ENCODE measurements at places on chromosomes 13 and 19.

GRCh38 chr13:53759016-53759415 lies 730.4 kb downstream of the OLFM4 start:
- DNase-seq: no peak

DNA sequence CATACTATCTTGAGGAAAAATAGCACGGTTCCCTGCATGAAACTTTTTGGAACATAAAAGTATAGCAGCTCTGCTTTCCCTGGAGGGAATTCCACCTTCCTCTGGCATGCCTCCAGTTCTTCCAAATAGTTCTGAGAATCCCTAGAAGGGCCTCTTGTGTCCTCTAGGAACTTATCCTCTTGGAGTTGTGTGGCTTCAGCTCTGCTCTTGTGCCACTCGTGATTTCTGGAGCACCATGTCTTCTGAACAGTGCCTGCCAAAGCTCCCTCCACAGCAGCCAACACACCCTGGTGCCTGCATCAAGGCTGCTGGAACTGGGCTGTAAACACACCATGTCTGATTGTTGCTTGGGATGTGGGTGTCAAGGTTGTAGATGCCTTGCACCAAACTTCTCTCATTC lies 65.7 kb upstream of the FLT1 start:
- no peak for DNase-seq

GRCh38 chr13:40648841-40649240 lies 17.6 kb downstream of the FOXO1 start:
- DNase-seq: no peak

DNA sequence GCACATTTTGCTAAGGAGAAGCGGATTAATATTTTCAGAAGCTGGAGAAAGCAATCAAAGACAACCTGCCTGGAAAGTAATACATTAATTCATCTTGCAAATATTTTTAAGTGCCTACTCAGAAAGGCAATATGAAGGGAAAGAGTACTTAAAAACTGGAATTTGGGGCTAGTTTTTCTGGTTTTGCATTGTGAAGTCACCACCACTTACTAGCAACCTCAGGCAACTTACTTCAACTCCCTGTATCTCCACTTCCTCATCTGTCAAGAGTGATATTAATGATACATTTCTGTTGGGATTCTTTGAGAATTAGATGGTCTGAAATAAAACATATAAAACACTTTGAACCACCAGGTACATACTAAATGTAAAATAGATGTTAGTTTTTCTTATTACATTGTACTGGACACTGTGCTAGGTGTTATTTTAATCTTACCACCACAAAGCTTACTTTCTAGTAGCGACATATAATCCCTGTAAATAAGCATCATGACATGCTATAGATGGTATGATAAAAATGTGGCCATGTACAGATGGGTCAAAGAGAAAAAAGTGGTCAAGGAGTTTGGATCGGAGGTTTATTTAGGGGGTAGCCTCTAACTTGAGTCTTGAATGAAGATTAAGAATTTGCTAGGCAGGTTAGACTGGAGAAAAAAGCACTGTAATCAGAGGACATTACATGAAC lies 101.2 kb downstream of the SPRY2 start:
- no peak for DNase-seq

GRCh38 chr13:43030548-43030947 lies 7.2 kb downstream of the DNAJC15 start:
- DNase-seq: no peak

- no peak for DNase-seq
Observed at GRCh38 chr19:48770266-48770665, 14.9 kb downstream of the FGF21 start.

GRCh38 chr19:12838182-12838885 lies at the start of gene MAST1:
Gene MAST1 (plus strand): TSS chr19:12838515. CDS start chr19:12838573, 58 bp downstream.
- DNase-seq: peak; percentile 49

DNA sequence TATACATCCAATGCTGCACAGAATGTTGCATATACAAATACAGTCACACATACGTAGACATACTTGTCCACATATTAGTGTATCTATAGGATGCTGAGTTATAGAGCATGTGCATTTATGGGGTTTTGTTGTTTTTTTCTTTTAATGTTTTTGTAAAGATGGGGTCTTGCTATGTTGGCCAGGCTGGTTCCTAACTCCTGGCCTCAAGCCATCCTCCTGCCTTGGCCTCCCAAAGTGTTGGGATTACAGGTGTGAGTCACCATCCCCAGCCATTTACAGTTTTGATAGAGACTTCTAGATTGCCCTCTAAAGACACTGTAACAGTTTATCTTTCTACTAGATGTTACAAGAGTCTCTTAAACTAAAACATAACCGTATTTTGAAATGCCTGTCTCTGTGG lies 14.3 kb downstream of the HNRNPUL1 start:
- DNase-seq: no peak

DNA sequence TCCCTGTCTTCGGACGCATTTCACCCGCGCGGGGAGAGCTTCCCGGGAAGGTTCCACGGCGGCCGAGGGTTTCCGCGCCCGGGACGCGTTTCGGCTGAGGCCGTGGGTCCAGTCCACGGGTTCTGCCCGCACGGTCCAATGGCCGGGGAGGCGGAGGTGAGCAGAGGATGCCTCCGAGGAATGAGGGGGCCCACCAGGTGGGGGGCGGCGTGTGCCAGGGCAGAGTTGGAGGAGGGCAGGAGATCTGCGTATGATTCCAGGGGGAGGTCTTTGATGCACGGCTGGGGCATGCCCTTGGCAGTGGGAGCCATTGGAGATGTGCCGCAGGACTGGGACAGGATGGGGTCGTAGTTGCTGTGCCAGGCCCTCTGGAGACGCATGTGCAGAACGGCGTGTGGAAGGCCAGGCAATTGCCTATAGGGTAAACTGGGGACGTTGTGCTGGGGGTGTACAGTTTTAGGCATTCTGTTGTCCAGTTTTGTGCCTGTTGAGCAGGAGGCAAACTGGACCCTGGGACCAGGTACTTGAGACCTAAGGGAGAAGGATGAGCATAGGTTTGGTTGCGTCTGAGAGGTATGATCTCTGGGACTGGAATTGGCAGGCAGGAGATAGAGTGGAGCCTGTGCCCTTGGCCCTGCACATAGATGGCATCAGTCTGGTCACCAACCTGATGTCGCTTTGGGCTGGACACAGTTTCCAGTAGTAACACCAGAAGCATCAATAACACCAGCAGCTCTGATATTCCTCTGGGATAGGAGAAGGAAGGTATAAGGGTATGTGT lies 751 bp downstream of the ZNF584 start:
- DNase-seq: no peak

- DNase-seq: no peak
Observed at GRCh38 chr13:31053091-31053490, 108.6 kb downstream of the HSPH1 start.

DNA sequence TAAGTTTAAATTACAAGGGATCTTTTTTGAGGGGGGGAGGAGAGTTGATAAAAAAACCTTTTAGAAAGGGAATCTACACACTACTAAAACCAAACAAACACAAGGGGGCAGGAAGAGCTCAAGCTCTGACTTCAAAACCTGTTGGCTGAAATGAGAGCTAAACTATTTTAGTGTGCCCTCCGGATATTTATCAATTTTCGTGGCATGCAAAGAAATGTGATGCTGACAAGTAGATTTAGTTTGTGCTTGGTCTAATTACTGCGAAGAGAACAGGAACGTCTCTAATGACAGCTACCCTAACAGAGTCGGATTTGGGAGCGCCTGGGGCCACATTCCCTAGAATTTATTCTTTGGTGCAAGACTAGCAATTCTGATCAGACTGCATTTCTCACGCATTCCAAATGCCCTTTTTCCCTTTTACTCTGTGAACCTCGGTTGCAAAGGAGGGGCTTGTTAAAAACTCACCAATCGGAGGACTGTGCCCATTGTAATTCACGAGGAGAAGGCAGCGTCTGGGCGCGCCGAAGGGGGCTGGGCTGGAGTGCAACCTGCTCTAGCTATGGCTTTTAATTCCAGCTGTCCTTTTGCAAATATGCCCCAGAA lies 802 bp upstream of the FREM2 start:
- DNase-seq: no peak

DNA sequence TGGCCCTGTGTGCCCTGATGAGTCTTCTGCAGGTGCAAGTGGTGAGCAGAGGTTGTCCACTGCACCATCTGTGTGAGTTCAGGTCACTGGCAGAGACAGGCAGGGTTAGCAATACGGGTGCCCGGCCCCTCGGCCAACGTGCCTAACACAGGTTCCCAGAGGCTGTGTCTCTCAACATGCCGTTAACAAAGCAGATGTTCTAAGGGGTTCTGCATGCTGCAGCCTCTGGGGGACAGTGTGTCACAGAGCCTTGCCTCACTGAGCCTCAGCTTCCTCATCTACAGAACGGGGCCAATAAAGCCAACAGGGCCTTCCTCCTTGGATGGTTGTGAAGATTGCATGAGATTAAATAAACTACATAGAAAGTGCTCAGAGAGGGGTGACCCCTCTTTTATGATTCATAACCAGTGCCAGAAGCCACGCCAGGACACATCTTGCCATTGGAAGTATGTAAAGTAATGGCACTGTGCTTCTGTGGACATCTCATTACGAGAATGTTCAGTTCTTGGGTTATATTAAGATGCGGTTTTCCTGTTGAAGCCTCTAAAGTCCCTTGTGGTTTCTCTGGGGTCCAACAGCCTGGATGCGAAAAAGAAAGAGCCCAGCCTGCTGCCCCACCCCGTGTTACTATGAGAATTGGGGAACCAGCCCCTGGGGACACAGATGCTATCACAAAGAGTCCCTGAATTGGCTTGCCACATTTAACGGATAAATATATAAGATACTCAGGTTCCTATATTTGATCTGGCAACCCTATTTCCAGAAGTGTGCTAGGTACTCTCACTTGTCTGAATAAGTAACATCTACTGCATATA lies 11.2 kb upstream of the ARHGEF18 start:
- peak; percentile 77 for DNase-seq

DNA sequence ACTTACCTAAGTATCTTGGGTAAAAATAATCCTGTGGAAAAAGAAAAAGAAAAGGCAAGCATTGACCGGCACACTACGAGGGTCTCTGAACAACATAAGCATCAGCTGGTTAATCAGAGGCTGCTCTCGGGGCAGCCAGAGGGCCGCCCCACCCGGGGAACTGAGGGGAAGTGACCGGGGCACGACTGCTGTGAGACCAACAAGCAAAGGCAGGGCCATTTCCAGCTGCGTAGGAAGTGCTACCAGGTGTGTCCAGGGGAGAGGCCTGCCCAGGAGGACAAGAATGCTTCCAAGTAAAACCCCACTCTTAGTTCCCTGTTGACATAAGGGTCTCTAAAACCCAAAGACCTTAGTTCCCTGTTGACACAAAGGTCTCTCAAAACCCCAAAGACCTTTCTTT lies 15.9 kb downstream of the GAS6 start:
- DNase-seq: no peak

Data from inflammatory macrophage treated with lipopolysaccharide for 4 hours (primary cell).